KG1 (cell line): ENCODE measurements at places on chromosomes 5 and 9.
A peak's percentile ranks its signal among the peaks of the same experiment; 100 is the strongest.

- no peak for DNase-seq
Observed at GRCh38 chr5:1363160-1363559, 18.3 kb upstream of the CLPTM1L start.

GRCh38 chr9:108496846-108497245, 358.9 kb downstream of the ACTL7B start:
- DNase-seq, result no peak

DNA sequence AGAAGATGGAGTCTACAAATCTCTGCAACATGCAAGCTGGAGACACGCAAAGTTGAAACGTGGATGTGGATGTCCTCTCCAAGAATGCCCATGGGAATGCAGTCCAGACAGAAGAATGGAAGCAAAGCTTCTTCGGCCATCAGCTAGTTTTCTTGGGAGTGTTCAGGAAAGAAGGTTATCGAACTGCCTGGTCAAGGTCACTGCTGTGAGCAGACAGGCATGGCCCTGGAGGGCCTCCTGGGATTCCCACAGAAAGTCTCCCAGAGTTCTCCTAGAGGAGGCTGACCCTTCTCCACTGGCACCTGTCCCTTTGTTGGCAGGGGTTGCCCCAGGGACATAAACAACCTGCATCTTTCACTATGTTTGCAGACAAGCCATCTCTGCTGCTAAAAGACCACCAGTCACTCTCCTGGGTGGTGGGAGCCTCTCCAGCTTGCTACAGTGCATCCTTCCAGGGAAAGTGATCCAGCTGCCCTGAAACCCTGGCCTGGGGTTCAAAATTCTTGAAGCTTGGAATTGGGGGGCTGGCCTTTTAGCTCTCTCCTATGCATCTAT, 265.8 kb downstream of the SYK start:
- no peak for DNase-seq

GRCh38 chr9:15469862-15470261, 40.9 kb downstream of the PSIP1 start:
- DNase-seq, result no peak

DNA sequence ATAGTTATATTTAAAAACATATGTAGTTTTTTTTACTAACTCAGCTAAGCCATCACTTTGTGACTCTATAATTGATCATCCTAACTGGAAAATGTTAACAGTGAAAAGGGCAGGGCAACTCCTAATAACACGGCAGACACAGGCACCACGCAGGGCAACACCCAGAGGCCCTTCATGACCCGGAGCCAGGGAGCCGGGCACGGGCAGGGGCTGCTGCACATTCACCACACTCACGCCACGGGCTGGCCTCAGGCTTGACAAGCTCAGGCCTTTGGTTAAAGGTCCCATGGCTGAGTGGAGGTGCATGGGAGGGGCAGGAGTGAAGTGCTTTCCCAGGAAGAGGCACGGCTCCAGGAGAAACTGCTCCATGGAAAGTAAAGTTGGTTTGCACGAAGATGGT, 53.0 kb upstream of the FAM120A start:
- no peak for DNase-seq

GRCh38 chr5:143228597-143229293, 174.7 kb downstream of the NR3C1 start:
- DNase-seq, result no peak

GRCh38 chr9:125889112-125889475, 141.9 kb downstream of the PBX3 start:
- peak; percentile 57 for DNase-seq

- DNase-seq, result no peak
Observed at GRCh38 chr5:40909264-40909663, at the start of gene C7. TSS of gene C7 (plus strand) at chr5:40909497. CDS start at chr5:40909611, 114 bp downstream.

GRCh38 chr9:111874500-111874899, 22.1 kb upstream of the UGCG start:
- no peak for DNase-seq

GRCh38 chr5:82334085-82334692, 56.0 kb upstream of the RPS23 start:
- DNase-seq, result no peak

- no peak for DNase-seq
Observed at GRCh38 chr9:103900466-103900865, 193.6 kb upstream of the SMC2 start.

DNA sequence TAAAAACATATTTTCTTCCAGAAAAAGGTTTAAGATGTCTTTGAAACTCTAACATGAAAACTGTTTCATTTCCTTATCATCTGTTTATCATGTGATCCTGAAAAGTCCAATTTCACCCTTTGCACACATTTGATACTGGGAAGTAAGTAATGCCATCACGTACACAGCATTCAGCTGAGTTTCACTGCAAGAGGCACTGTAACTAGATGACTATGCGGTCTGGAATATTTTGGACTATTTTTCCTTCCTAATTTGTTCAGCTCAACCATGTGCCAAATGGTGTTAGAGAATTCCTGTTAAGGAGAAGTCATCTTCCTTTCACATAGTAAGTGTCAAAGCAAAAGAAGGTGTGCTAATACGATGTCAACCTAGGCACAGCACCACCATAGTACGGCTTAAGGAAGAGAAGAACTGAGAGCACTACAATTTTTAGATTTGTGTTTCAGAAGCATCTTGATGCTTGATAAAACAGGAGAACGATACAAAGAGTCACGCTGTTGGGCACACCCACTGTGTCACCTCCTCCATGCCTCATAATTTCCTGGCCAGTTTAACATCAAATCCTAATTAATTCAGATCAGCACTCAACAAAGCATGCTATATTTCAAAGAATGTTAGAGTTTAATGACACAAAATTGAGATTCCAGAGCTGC, 77.5 kb downstream of the GNAQ start:
- DNase-seq, result no peak

- DNase-seq, result no peak
Observed at GRCh38 chr9:76521244-76521681, 62.3 kb downstream of the GCNT1 start.

GRCh38 chr5:55903121-55903701, 52.1 kb downstream of the IL31RA start:
- DNase-seq, result no peak
